ENCODE measurements at places on chromosomes 12 and 14.

DNA sequence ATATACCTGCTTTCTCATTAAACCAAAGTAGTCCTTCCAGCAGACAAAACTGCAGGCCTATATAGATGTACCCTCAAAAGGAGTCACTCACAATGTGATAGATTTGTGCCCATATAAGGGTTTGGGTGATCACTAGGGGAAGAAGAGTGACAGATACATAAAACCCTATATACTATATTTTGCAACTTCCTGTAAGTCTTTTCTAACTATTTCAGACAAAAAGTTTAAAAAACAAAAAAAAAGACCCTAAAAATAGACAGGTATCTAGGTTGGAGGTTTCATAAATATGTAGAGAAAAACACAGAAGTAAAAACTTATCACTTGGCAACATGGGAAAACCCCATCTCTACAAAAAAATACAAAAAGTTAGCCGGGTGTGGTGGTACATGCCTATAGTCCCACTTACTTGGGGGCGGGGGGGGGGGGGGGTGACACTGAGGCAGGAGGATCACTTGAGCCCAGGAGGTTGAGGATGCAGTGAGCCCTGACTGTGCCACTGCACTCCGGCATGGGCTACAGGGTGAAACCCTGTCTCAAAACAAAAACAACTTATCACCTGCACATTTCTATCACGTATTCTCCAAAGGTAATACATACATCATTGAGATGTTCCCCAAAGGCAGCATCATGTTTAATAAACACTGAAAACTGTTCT is 2.9 kb downstream of the VCPKMT start:
- no peak for DNase-seq

GRCh38 chr12:99917711-99918402 is 66.9 kb downstream of the ANKS1B start:
- no peak for DNase-seq

GRCh38 chr14:95761436-95761835 is 47.5 kb upstream of the TCL1A start:
- DNase-seq, result no peak

- DNase-seq, result no peak
These were observed 73.9 kb downstream of the PPP1R36 start for GRCh38 chr14:64623554-64624165.

GRCh38 chr14:79419571-79420327 is 791.6 kb downstream of the DIO2 start:
- DNase-seq, result no peak

DNA sequence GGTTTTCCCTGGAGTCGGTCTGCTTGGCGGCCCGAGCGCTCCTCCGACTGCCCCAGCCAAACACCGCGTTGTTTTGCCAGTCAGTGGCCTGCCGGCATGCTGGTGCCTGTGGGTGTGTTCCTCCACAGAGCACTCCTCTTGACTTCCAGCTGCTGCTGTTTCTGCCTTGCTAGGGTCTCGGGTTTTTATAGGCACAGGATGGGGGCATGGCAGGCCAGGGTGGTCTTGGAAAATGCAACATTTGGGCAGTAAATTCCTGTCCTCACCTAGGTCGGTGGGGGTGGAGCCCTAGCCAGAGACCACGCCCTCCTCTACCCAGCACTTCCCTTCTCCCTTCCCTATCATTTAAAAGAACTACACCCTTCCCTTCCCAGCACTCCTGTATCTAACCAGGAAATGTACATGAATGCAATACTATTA is 34.7 kb upstream of the VASH1 start:
- no peak for DNase-seq

DNA sequence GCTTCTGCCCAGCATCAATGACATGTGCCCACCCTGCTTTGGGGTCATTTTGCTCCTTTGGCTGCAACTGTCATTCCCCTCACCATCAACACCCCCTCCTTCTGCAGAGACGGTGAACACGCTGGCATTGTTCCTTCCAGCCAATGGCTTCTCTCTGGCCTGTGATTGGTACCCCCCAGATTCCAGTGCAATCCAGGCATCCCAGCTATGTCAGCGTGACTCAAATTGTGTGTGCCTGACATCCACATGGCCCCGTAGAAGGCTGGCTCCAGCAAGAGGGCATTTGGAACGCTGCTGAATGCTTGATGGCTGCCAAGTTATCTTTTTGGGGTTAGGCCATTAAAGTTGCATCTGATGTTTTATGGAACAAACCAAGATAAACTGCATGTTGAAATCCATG is 21.0 kb upstream of the CCND2 start:
- DNase-seq, result no peak

DNA sequence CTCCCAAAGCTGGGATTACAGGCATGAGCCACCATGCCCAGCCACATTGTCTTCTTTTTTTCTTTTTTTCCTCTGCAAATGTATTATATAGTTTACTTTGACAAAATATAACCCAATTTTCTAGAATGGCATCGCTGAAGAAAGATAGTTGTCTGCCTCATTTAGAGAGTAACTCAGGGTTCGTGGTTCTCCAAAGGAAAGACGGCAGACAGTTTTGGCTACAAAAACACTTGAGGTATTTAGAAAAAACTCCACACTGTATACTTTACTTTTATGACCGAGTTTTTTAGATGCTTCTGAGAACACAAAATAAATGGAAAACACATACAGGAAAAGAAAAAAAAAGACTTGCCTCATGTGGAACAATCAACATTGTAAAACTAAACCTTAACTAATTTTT is 369.1 kb upstream of the ATP2B1 start:
- DNase-seq, result no peak

DNA sequence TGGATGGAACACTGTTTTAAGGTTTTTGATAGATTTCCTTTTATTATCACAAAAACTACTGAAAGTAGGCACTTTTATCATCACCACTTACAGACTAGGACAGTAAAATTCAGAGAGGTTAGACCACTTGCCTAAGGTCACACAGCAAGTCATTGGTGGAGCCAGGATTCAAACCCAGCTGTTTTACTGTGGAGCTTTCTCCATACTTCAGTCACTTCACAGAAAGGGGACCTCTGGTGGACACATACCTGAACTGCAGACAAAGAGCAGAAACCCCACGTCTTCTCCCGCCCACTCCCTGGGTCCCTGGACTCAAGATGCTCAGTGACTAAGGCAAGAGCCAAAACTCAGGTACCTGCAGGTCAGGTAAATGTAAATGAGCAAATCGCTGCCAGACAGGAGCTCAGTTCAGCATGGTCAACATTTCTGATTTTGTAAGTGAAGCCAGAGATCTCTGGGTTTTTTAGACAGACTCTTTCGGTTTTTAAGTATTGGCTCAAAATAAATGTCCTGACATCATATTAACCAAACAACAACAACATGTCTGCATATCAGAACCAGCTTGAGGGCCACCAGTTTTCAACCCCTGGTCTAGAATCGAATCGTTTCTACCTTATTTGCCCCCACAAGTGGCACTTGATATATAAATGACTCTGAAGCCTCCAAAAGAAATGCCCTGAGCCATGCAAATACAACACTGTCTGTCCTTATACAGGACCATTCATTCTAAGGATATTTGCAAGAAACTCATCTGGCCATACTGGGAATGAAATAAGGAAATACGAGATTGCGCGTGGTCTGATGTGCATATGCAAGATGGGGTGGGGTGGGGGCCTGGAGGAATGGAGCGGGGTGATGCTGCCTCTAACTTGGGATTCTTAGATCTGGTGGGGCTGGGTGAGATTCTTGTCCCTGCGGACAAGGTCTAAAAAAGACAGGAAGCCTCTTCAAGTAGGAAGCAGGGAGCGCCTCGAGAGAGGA is 110.9 kb downstream of the KSR2 start:
- DNase-seq, result no peak

GRCh38 chr12:80293759-80294158 is 150.3 kb upstream of the PTPRQ start:
- peak; percentile 88 for DNase-seq

- no peak for DNase-seq
These were observed 132.9 kb downstream of the CNTN1 start for GRCh38 chr12:40825156-40825555.

DNA sequence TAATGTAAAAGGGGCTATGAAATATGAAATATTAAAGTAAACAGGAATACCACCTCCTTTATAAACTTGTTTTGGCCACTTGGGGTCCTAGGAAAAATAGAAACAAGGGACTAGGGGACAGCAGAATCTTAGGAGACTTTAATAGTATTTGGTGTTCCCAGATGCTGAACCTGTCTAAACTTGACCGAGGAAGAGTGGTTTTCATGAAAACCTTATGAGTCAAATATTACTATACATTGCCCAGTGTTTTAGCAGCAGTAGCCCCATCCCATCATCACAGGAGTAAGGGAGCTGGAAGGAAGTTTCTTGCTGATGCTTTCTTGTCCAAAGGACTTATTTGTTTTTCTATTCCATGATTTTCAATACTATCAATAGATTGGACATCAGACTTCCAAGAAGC is 177.5 kb upstream of the CAND1 start:
- no peak for DNase-seq

DNA sequence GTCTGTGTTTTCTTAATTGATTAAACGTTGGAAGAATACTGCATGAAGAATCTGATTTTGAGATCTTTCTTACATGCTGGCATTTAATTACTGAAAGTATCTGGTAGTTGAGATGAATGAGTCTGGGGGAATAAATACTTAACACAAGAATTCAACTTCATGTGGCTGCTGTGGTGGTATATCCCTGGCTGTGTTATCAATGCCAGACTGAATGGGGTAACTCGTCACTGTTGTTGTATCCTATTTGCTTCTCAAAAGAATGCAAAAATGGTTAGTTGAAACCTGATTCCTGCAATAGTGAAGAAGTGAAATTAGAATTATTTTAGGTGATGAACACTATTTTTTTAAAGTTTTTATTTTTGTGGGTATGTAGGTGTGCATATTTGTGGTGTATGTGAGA is 72.5 kb downstream of the HMGA2 start:
- no peak for DNase-seq

- no peak for DNase-seq
These were observed 51.8 kb upstream of the MMP17 start for GRCh38 chr12:131776237-131776889.

DNA sequence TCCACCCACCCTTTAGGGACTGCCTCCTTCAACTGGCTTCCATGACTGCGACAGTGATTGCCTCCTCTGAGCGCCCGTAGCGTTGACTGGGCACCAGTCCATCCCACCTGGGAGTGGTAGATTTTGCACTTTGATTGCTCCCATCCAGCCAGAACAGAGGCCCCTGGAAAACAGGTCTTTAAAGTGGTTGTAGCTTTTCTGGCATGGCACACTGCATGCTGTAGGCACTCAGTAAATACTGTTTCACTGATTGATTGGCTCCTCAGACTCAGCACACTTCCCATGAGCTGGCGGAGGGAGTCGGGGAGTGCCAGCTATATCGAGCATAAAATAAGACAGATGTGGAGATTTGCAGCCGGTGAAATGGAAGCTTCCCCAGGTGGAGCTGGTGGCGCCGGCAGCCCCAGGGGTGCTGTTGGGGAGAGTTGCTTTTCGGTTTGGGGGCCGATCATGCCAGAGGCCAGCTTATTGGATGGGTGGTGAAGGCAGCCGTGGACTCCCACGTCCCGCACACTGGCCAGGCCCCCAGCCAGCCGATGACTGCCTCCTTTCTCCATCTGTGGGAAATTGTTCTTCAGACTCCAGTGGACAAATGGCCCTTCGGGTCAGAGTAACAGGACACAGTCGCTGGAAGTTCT is 200.2 kb downstream of the TSPAN9 start:
- no peak for DNase-seq

DNA sequence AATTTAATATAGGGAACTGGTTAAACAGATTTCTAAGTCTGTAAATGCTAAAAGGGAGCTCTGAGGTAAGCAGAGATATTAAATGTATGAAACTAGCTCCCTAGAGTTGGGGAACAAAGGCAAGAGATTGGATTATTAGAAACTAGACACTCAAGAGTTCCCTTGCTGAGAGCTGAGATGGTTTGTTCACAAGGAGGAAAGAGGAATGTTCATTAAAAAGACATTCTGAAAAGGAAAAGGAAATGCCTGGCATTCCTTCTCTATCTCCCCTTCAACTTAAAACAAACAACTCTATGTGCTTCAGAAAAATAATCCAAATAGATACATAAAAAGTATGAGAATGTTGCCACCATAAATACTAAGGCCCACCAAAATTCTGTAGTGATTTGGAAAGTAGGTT is 73.7 kb downstream of the GALNT4 start:
- no peak for DNase-seq

DNA sequence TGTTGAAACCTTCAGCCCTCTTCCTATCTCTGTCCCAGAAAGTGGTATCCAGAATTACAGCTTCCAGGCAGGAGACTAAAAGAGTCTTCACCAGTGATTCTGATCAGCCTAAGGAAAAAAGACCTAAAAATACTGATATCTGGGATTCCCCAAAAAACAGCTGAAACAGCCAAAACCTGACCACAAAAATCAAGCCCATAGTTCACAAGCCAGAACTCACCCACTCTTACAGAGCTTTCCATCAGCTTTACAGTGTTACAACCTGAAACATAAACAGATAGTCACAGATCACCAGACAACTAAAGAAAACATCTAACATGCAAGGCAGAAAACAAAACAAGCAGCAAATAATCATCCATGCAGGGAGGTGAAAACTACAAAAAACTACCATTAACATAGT is 26.0 kb upstream of the TSPAN8 start:
- DNase-seq, result no peak

GRCh38 chr14:103393676-103394626 is 8.7 kb downstream of the MARK3 start:
- DNase-seq, result no peak

- DNase-seq, result no peak
These were observed 12.8 kb upstream of the GPX2 start for GRCh38 chr14:64955297-64955696.

- no peak for DNase-seq
These were observed 445.7 kb upstream of the SYT1 start for GRCh38 chr12:78418919-78419318.

DNA sequence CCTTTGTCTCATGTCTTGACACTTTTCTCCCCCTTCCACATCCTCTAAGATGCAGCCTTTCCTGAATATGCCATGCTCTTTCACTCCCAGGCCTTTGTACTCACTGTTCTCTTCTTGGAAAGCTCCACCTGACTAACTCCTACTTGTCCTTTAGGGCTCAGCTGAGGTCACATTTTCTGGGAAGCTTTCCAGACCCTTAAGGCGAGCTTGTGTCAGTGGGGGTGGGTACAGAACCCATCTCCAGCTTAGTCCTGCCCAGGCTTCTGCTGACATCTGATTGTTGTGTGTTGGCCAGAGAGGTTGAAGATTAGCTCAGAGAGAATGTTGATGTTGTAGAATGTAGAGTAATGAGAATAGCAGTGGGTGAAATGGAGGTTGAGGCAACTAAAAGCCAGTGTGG is 2.9 kb upstream of the TSFM start:
- no peak for DNase-seq
